Putamen (tissue), 1 donor: ENCODE measurements at places on chromosomes 7 and 10.

- no peak for DNase-seq
These were observed 7.2 kb downstream of the HOXA13 start for GRCh38 chr7:27192546-27193334.

DNA sequence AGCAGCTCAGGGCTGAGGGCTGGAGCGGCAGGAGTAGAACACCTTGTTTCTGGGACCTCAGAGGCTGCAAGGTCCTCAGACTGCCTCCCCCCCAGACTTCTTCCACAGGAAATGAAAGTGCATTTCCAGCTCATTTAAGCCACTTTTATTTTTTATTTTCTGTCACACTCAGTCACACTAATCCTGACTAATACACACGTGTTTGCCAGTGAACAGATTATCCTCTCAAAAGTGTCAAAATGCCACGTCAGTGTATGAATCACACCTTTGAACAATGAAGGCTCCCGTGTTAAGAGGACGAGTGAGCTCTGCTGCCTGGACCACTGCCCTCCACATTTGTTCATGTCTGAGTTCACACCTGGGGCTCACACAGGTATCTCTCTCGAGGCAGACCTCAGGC is 488.5 kb downstream of the DNAJB6 start:
- no peak for DNase-seq

DNA sequence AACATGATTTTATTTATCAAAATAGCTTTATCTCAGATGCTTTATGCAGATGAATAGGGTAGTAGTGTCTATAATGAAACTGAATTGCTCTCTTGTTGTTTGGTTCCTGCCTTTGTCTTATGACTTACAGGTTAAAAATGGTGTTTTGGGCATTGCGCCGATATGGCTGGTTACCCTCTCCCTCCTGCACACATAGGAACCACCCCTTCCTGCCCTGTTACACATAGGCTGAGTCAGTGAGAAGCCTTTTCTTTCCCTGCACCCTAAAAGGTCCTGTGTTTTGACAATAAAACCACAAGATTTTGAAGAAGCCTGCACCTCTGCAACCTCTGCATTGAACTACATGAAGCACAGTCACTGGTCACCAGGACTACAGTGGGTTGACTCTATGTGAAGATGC is 655.8 kb upstream of the ANKRD30A start:
- DNase-seq = no peak

GRCh38 chr7:137890449-137890921 is 43.7 kb upstream of the DGKI start:
- DNase-seq = no peak

DNA sequence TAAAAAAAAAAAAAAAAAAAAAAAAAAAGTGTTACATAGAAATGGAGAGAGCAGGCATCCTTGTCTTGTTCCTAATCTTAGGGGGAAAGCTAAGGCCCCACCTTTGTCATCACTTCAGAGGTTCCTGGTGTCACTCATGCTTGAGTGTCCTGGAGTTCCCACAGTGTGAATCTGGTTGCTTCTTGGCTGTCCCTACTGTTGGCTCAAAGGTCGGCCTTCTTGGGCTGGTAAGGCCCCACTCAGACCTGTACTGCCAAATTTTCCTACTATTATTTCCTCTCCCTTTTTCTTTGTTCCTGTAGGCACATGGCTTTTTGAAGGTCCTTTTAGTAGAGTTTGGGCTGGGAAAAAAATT is 21.5 kb downstream of the OPTN start:
- DNase-seq = no peak

DNA sequence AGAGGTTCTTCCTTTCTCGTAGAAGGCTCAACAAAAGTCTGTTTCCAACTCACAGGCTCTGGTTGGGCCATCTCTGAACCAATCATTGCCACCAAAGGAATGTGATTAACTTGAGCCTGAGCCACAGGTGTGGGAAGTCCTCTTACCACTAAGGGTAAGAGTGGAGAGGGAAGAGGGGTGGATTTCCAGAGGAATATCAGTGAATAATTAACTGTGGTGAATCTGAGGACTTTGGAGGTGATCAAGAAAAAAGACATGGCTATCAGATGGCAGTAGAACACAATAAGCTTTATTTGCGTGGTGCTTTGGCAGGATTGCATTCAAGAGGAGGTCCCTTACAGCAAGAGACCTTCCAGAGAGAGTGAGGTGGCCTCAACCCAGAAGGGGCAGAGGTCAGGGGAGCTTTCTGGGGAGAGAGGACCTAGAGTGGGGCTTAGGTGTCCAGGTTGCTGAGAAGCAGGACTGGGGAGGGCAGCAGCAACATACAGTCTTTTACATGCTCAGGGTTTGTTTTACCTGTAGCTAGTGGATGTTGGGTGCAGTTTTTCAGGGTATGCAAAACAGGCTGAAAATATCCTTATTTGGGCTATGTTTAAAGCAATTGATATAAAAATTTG is 61.4 kb downstream of the BBS9 start:
- no peak for DNase-seq

DNA sequence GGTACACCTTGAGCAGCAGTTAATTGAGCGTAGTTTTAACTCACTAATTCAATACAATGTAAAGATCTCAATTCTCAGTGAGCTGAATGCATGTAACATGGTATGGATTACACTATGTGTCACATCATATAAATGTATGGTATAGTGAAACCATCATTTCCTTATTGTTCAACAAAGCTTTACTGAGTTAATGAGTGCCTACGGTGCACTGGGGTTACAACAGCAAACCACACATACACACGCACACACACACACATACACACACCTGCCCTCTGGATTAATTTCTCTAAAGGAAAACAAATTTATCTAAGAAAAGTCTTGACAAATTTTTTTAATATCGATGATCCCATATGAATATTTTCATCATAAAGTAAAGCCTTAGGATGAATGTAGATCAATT is 369.1 kb downstream of the MALRD1 start:
- DNase-seq = no peak
